Stimulated activated CD4-positive, alpha-beta T cell treated with anti-CD3 and anti-CD28 coated beads, Interleukin-1b, Interleukin-23, amount 100 ng/mL, for 1 hour (primary cell): ENCODE measurements at places on chromosomes 7 and 10.

DNA sequence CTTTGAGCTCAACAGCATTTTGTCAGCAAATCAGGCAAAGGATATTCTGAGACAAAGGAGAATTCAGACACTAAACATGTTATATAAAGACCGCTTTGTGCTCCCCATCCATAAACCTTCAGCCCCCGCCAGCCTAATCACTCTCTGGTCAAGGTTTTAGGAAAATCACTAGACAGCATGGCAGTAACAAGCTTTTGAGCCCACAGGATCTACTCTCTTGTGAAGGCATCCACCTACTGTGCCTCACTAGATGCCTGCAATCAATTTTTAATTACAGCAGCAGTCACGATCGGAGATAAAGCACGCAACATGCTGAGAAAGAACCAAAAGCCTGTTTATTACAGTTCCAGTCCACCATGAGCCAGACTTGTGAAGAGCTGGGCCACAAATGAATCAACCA, 19.1 kb downstream of the PDE1C start:
- DNase-seq = no peak

- DNase-seq = no peak
These were observed 12.3 kb downstream of the SFXN3 start for GRCh38 chr10:101043363-101043707.

DNA sequence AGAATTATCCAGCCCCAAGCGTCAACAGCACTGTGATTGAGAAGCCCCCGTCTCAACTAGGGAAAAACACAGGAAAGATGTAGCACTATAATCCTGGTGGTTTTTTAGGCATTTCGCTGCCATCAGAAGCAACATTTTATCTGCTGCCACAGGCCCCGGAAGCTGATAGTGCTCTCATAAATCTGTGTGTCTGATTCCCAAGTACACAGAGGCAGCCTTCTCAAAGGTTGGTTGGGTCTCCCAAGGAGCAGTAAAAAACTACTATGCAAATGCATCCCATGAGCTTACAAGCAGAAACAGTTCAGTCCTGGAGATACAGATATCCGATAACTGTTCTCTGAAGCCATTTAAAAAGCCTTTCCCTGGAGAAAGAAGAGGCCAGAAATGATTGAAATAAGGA, 45.8 kb upstream of the LYZL1 start:
- no peak for DNase-seq

DNA sequence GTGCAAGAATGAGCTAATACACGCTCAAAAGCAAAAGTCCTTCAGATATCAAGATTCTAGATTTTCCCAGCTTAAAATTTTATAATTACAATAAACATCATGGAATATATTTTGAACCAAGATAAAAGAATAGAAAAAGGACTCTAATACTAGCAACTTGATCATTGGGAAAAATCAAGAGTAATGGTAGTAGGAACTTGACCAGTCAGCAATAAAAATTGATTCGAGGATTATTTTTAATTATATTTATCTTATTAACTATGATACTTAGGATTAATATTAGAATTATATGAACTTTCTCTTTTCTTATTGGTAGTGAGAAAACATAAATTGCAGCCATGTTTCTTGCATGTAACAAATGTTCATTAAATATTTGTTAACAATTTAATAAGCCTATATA, 152.0 kb downstream of the GNAI1 start:
- no peak for DNase-seq

- DNase-seq = no peak
These were observed 20.3 kb downstream of the C10orf90 start for GRCh38 chr10:126650161-126650560.

GRCh38 chr10:59880971-59881510, 25.3 kb downstream of the CCDC6 start:
- no peak for DNase-seq

GRCh38 chr10:77274046-77274795, 363.4 kb downstream of the KCNMA1 start:
- no peak for DNase-seq

DNA sequence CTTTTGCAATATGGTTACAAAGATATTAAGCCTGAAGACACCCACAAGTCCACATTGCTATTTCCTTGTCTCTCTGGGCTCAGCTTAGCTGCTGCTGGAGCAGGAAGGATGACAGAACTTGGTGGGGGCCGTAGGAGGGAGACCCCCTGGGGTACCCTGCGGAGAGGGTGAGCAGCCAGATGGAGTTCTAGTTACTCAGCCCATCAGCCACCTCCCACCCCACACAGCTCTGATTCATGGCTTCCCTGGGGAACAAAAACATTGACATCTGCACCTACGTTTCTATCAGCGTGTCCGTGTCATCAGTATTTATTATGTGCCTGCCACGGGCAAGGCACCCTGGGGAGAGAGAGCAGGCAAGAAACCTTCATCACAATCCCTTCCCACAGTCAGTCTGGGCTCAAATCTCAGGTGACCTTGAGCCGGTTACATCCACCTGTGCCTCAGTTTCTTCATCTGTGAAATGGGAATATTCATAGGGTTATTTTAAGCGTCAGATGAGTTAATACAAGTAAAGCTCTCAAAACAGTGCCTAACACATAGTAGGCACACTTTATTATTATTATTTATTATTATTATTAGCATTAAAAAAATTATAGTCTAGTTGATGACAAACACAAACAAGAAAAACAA, 131.5 kb downstream of the C10orf105 start:
- DNase-seq = no peak

DNA sequence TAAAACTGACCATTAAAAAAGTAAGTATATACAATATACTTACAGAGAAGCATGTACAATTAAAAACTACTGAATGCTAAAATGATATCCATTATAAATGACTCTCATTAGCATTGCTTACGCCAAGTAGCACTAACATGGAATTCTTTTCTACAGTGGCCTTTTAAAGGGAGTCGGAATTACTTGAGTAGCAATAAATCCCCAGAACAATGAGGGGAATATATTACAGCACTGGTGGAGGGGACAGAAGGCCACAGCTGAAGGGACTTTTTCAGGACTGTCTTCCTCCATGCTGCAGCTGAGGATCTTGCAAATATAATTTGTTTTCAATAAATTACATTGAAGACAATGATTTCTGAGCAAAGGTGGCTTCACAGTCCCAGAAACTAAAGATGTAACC, 97.0 kb downstream of the ALOX5 start:
- no peak for DNase-seq

DNA sequence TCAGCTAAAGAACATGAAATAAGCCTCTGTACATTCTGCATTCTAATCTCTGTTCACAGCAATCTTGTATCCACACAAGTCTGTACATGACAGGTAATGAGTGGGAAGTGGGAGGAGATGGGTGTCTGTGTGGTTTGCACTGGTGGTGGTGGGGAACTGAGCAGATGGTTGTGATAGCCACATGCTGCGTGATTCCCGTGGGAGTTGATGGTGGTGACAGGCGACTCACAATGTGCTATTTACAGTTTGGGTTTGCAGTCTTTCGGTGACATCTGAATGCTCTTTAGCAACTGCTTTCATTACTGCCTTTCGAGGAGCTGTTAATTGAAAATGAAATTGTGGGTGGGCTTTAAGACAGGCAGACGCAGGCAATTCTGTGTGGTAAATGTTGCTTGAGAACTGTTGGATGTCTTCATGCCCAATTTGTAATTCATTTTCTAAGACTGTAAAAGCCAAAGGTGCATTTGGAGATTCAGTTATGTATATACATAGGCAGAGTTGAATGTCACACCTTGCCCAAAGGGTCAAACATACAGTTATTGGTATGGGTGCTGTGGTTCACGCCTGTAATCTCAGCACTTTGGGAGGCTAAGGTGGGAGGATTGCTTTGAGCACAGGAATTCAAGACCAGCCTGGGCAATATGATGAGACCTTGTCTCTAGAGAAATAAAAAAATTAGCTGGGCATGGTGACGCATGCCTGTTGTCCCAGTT, 308.2 kb downstream of the AUTS2 start:
- no peak for DNase-seq

DNA sequence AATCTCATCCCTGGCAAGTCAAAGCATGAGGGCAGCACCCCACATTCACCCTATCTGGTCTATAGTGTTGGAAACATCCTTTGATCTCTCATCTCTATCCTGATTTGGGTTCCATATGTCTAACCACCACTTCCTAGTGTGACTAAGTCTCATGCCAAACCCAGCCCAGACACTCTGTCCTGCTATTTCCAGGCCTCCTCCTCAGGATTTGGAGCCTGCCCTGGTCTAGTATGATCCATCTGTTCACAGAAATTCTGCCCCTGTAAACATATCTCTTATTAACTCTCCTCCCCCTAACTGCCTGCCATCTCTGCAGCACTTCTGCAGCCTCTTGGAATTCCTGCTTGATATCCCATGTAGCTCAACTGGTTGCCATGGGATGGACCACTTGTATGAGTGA, 320.9 kb upstream of the IMMP2L start:
- DNase-seq = no peak

GRCh38 chr10:24982319-24983112, 30.1 kb upstream of the PRTFDC1 start:
- DNase-seq = no peak

GRCh38 chr10:18279173-18279572, 138.9 kb downstream of the CACNB2 start:
- DNase-seq = no peak

GRCh38 chr7:141640239-141640840, 61.6 kb downstream of the DENND11 start:
- DNase-seq = no peak

- no peak for DNase-seq
These were observed 19.4 kb downstream of the LAT2 start for GRCh38 chr7:74228951-74229900.

DNA sequence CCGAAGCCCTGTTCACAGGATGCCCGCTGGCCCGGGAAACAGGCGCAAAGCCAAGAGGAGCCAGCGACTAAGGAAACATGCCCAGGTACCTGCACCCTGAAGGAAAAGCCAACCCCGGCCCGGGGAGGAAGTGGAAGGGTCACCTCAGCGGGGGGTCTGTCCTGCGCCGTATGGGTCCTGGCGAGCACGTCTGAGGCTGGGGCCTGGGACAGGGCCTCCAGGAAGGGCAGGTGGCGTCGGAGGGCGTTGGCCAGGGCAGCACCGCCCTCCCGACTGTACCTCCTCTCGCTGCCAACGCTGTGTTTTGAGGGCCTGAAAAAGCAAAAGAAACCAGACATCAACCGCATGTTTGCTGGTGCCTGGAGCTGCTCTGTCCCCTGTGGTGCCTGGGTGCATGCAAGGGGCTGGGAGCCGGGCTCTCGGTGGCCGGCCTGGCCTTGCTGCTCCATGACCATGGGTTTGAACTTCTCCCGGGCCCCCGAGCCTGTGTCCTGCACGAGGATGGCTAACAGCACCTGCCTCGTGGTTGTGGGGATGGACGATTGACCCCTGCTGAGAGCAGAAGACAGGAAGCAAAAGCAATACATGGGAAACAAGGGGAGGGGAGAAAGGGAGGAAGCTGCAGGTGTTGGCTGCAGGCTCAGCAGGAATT, 395.3 kb downstream of the PTPRN2 start:
- no peak for DNase-seq

GRCh38 chr10:121078036-121078435, 226.9 kb downstream of the WDR11 start:
- no peak for DNase-seq

DNA sequence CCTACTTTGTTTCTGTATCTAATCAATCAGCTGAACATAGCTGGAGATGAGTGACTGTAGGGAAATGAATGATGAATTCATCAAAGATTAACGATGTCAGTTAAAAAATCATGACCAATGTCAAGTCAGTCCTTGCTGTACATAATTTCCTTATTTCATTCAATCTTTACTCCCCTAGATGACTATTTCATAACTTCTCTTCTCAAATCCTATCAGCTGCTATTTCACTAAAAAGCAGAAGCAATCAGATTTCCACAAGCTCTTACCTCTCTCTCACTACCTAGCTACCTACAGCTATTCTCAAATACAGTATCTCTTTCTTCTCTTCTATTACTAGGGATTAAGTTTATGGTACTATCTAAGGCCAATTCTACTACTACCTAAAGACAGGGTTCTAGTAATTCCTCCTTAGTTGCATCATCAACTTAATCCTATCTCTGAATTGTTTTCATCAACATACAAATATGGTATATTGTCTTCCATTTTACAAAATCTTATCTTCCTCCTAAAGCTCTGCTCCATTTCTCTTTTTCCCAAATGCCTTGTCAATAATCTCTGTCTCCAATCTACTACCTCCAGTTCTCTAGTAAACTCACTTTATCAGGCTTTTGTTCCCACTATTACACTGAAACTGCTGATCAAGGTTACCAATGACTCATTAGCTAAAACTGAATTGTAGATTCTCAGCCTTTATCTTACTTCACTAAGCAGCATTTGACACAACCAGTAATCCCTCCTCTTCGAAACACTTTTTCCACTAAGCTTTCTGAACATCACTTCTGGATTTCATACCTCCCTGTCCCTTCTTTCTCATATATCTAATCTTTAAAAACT, 28.4 kb downstream of the JMJD1C start:
- no peak for DNase-seq

GRCh38 chr10:114576716-114577115, 81.4 kb downstream of the ABLIM1 start:
- no peak for DNase-seq

GRCh38 chr7:144474800-144475615, 71.5 kb upstream of the NOBOX start:
- no peak for DNase-seq

- DNase-seq = no peak
These were observed 54.2 kb upstream of the SVIL start for GRCh38 chr10:29689001-29689400.

GRCh38 chr7:91551377-91552175, 287.3 kb downstream of the FZD1 start:
- no peak for DNase-seq

DNA sequence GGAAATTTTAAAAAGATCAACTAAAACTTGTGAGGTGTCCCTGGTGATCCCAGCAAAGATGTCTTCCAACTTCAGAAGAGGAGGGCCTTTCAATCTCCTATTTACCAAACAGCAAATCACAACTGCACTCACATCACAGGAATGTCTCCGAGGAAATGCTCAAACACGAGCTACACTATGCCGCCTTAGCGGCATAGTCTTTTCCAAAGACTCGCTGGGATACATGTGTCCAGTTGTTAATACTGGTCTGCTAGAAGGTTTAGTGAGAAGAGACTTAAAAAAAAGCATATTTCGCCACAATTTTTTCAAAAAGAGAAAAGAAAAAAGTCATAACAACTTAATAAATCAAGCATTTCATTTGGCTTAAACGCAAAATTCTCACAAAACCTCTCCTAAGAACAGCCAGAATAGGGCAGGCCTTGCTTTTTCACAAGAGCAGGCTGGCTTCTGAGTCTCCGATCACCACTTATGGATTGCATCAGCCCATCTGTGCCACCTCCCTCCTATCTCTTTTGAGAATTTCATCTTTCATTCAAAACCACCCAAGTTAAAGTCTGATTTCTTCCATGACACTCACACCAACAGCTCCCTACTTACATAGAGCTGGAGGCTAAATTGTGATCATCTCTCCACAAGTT, 66.1 kb downstream of the GNA12 start:
- no peak for DNase-seq

GRCh38 chr10:7866176-7866575, 47.9 kb downstream of the TAF3 start:
- no peak for DNase-seq
